ENCODE measurements at places on chromosomes 12 and 14.

- DNase-seq = no peak
These were observed 12.1 kb upstream of the ATP23 start for GRCh38 chr12:57929092-57929830.

DNA sequence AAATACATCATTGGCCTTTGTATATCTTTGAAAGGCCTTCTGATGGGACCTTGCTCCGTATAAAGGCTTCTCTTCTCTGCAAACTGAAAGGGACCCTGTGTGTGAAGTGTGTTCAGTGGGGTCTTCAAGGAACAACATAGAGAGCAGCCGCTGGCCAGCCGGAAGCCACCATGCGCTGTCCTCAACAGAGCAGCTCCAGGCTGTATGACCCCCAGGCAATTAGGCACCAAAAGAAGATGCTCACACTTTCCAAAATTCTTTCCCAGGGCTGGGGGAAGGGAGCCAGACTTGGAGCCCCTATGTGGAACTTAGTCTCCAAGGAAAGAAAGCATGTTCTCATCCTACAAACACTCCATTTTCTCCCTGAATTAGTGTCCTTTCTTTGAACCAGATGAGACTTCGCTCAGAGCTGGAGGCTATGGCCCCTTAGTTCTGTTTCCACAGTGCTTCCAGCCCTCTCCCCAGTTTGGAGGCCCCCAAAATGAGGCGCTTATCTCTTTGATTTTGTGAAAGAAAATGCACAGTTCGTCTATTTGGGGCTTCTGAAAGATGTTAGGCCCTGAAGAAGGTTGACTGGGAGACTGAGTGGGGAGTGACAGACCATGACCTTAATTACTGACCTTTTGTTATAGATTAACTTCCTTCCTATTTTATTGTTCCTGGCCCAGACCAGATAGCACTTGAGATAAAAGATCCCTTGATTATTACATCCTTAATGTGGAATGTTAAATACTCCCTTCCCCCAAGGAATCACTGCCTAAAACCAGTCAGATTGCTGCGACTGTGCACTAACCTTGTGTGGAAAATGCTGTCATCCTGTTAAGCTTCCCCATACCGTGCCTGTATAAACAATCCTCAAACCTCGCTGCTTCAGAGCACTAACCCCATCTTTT lies 128.3 kb upstream of the FGD4 start:
- no peak for DNase-seq

DNA sequence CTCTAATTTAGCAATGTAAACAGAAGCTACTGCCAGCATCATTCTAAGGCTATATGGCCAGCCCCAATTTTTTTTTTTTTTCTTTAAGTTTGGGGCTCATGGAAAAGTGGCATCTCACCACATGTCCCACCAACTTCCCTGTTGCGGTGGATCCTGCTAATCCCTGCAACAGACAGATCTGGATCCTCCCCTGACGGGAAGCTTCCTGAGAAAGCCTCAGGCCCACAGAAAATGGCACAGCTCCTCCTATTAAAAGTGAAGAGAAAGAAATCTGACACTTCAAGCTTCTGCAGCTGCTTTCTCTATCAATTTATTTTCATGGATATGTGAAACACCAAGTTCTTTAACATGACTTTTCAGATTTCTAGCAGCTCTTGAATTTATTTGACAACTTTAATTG lies 433.8 kb upstream of the DCN start:
- no peak for DNase-seq

GRCh38 chr12:46774322-46774633 lies 51.5 kb downstream of the SLC38A4 start:
- no peak for DNase-seq

GRCh38 chr12:21773263-21773741 lies 1.2 kb downstream of the KCNJ8 start:
- no peak for DNase-seq

- DNase-seq = no peak
These were observed 20.0 kb downstream of the BORCS5 start for GRCh38 chr12:12376646-12377448.

- DNase-seq = no peak
These were observed 6.0 kb downstream of the HDAC7 start for GRCh38 chr12:47813511-47814196.

- DNase-seq = no peak
These were observed 4.7 kb upstream of the PCED1B start for GRCh38 chr12:47074757-47075156.

DNA sequence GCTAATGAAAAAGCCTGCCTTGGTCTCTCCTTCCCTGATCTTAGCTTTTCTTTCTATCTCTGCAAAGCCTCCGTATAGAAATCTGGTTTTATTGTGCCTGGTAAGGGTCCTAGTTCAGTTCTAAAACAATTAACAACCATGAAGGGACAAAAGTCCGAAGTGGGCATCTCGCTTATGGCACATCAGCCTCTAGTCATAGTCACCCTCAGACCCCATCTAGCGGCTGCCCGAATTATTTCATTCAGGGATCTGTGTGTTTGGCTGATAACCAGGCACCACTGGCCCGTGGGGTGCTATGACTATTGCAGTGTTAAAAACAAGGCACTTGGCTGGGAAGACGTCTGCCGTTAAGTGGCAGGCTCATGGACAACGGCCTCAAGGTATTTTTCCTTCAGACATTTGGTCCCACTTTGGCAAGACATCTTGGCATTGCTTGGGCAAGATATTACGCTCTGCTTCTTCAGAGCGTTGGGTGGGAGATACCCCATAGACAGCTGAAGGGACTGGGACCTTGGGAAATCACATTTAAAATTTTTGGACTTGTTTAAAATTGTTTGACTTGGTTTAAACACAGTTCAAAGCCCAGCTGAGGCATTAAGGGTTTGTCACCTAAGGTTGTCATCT lies 87.1 kb downstream of the SINHCAF start:
- DNase-seq = peak; percentile 8

- DNase-seq = no peak
These were observed 9.2 kb upstream of the ADAM21 start for GRCh38 chr14:70442750-70443149.

GRCh38 chr14:101947577-101947903 lies 16.8 kb upstream of the DYNC1H1 start:
- DNase-seq = no peak

Measured in activated CD8-positive, alpha-beta memory T cell treated with anti-CD3 and anti-CD28 coated beads for 4 hours (primary cell).